ENCODE measurements at places on chromosomes 4 and X.
A peak's percentile ranks its signal among the peaks of the same experiment; 100 is the strongest.

- DNase-seq = no peak
Measured at GRCh38 chrX:130245441-130245840, 23.3 kb downstream of the ZNF280C start.

- DNase-seq = peak; percentile 34
Measured at GRCh38 chrX:19725641-19726040, 161.8 kb downstream of the SH3KBP1 start.

DNA sequence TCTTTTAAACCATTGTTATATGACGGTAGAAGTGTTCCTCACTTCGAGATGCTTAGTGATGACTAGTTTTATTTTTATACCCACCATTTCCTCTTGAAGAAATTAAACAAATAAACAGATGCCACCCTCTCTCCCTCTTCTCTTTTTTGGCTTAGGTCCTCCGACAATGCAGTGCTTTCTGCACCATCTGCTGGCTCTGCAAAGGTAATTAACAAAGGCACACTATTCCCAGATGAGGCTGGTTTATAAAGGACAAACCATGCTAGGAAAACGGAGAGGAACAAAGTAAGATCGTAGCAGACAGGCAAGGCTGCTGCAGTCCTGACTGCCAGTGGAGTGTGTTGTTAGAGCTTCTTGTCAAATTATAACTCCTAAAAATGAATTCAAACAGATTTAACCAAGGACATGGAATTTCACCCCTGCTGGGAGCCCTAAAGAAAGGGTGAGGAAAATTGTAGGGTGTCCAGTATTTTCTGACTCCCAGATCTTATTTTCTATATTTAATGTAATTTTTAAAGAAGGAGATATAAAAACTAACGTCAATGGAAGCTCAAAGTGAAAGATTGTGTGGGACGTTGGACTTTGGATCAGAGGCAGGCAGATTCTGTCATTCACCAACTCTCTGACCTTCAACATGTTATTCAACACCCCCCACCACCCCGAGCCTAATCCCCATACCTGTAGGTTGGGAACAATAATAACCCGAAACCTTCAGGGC lies 142.1 kb downstream of the CPEB2 start:
- DNase-seq = no peak

DNA sequence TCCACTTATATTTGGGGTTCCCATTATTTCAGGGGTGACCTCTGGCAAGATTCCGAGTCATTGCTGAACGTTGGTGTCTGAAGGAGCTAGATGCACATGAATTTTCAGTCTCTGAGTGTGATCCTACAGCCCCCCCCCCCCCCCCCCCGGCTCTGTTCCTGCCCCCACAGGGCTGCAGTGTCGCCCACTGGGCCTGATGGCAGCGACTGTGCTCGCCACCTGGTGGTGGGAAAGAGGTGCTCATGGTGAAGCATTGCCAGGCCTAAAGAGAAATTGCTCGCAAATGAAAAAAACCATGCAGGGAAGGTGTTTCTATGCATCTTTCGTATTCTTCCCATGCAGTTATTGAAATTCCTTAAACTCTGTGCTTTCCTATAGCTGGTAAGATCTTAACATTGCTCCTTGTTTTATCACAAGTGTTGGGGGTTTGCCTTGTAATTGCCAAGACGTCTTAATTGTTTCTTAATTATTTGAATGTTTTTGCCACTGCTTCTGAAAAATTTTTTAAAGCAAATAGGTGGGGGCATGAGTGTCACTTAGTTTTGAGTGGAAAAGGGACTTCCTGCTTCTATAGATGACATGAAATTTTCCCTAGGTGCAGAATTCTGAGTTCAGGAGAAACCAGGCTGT lies 63.2 kb downstream of the CLDN22 start:
- DNase-seq = peak; percentile 60

GRCh38 chr4:23290656-23291055 lies 597.9 kb downstream of the GBA3 start:
- DNase-seq = no peak

DNA sequence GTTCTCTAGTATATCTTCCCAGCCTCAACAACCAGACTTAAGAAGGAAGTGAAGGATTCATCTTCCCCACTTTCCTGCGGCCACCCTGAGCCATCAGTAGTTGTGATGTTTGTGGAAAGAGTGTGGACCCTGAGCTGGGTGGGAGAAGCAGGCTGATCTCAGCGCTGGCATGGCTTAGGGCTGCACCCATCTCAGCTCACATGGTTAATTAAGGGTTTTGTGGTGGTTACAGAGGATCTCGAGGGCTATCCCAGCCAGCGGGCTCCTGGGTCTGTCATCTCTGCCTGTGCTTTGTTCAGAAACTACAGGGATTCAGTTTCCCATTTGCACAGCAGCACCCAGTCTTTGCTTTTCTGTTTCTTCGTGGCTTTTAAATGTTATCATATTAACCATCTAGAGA lies 163.4 kb downstream of the PTTG2 start:
- no peak for DNase-seq

Data from activated naive CD4-positive, alpha-beta T cell treated with anti-CD3 and anti-CD28 coated beads for 36 hours (primary cell).